ENCODE measurements at places on chromosomes 6 and 20. TPM values are rescaled to one million over a fixed set of nuclear protein-coding genes. Genes with fewer than 3 reads are reported as not detected.
A peak's percentile ranks its signal among the peaks of the same experiment; 100 is the strongest.

- H3K27me3 ChIP-seq: no peaks in the 10 kb centered on the region
- no peaks in the 10 kb centered on the region for H3K36me3 ChIP-seq
- H3K4me3 ChIP-seq: peak overlapping the region; percentile 53
- peak overlapping the region; percentile 67 for H3K27ac ChIP-seq
- DNase-seq: peak; percentile 28
Observed at GRCh38 chr6:26457264-26457805, 420 bp upstream of the BTN2A1 start.

GRCh38 chr20:24499472-24499871 lies 30.0 kb downstream of the SYNDIG1 start:
- H3K27ac ChIP-seq: no peak overlapping the region
- no peaks in the 10 kb centered on the region for H3K27me3 ChIP-seq
- no peak for DNase-seq
- no peak overlapping the region for H3K4me3 ChIP-seq

- no peak for DNase-seq
- no peaks in the 10 kb centered on the region for H3K27me3 ChIP-seq
- no peaks in the 10 kb centered on the region for H3K4me1 ChIP-seq
- no peak overlapping the region for H3K27ac ChIP-seq
- no peaks in the 10 kb centered on the region for H3K36me3 ChIP-seq
- no peak overlapping the region for H3K4me3 ChIP-seq
Observed at GRCh38 chr6:18349386-18349785, 37.8 kb upstream of the RNF144B start.

- H3K27me3 ChIP-seq: no peaks in the 10 kb centered on the region
- no peaks in the 10 kb centered on the region for H3K4me1 ChIP-seq
- DNase-seq: no peak
- H3K4me3 ChIP-seq: no peak overlapping the region
- H3K27ac ChIP-seq: no peak overlapping the region
- H3K36me3 ChIP-seq: no peaks in the 10 kb centered on the region
Observed at GRCh38 chr6:147691446-147691845, 183.0 kb downstream of the SAMD5 start.

SKIC2 gene
- 24.5 TPM for total RNA-seq

DNA sequence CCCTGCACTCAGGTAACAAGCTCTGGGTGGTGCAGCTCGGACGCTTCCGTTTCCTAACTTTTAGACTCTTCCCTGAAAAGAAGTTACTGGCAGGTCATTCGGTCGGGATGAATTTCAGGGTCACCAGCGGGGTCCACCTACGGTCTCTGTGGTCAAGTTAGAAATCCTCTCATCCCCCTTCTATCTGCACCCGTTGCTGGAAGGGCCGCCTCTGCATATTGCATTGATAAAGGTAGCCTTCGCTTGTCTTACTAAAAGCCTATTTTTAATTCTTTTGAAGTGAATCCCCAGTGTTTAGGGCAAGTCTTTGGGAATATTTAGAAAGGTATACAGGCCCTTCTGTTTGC lies 47.3 kb downstream of the LRRN4 start:
- no peak for DNase-seq
- peak overlapping the region; percentile 82 for H3K4me3 ChIP-seq
- H3K4me1 ChIP-seq: no peaks in the 10 kb centered on the region
- peaks cover 13% of the 10 kb centered on the region for H3K36me3 ChIP-seq
- no peaks in the 10 kb centered on the region for H3K27me3 ChIP-seq
- H3K27ac ChIP-seq: peak overlapping the region; percentile 92

- H3K4me1 ChIP-seq: no peaks in the 10 kb centered on the region
- H3K36me3 ChIP-seq: peaks cover 4% of the 10 kb centered on the region
- H3K27ac ChIP-seq: no peak overlapping the region
Observed at GRCh38 chr6:24537771-24538385, 43.1 kb downstream of the ALDH5A1 start.
